ENCODE measurements at places on chromosomes 5 and 9. TPM values are rescaled to one million over a fixed set of nuclear protein-coding genes. Genes with fewer than 3 reads are reported as not detected.
A peak's percentile ranks its signal among the peaks of the same experiment; 100 is the strongest.

The PCDHA7 gene
- total RNA-seq: 1.3 TPM

The TRIM7 gene
- 5.4 TPM for total RNA-seq

The TAF11L5 gene
- total RNA-seq: not detected

The OBP2B gene
- total RNA-seq: 0.88 TPM

The OCLN gene
- 35.7 TPM for total RNA-seq

The TLX3 gene
- not detected for total RNA-seq

The SLC45A2 gene
- not detected for total RNA-seq

The GRXCR2 gene
- total RNA-seq: not detected

The HTR1A gene
- not detected for total RNA-seq

The SEMA6A gene
- total RNA-seq: 33.9 TPM

The FCHO2 gene
- total RNA-seq: 58.8 TPM

The PCDHB7 gene
- total RNA-seq: 2.3 TPM

The AGXT2 gene
- not detected for total RNA-seq

The AFAP1L1 gene
- 26.5 TPM for total RNA-seq

The SAXO1 gene
- 0.29 TPM for total RNA-seq

The MEIKIN gene
- total RNA-seq: not detected

The NEUROG1 gene
- total RNA-seq: not detected

GRCh38 chr9:109816490-109816889 is 36.5 kb downstream of the PALM2AKAP2 start:
- no peaks in the 10 kb centered on the region for H3K27me3 ChIP-seq
- peak overlapping the region; percentile 21 for H3K27ac ChIP-seq
- no peak overlapping the region for H3K4me3 ChIP-seq

- H3K4me1 ChIP-seq: no peaks in the 10 kb centered on the region
- H3K27ac ChIP-seq: no peak overlapping the region
- no peaks in the 10 kb centered on the region for H3K36me3 ChIP-seq
- no peak overlapping the region for H3K4me3 ChIP-seq
- DNase-seq: no peak
- no peaks in the 10 kb centered on the region for H3K27me3 ChIP-seq
Measured at GRCh38 chr5:143177263-143177983, 226.1 kb downstream of the NR3C1 start.

GRCh38 chr9:99192786-99193465 is 28.8 kb downstream of the ALG2 start:
- no peak overlapping the region for H3K27ac ChIP-seq
- DNase-seq: no peak
- H3K4me3 ChIP-seq: no peak overlapping the region
- no peaks in the 10 kb centered on the region for H3K27me3 ChIP-seq

GRCh38 chr5:180129291-180130190 is 58.0 kb upstream of the RNF130 start:
- H3K27me3 ChIP-seq: no peaks in the 10 kb centered on the region
- H3K4me3 ChIP-seq: no peak overlapping the region
- peak; percentile 10 for DNase-seq
- H3K36me3 ChIP-seq: no peaks in the 10 kb centered on the region

DNA sequence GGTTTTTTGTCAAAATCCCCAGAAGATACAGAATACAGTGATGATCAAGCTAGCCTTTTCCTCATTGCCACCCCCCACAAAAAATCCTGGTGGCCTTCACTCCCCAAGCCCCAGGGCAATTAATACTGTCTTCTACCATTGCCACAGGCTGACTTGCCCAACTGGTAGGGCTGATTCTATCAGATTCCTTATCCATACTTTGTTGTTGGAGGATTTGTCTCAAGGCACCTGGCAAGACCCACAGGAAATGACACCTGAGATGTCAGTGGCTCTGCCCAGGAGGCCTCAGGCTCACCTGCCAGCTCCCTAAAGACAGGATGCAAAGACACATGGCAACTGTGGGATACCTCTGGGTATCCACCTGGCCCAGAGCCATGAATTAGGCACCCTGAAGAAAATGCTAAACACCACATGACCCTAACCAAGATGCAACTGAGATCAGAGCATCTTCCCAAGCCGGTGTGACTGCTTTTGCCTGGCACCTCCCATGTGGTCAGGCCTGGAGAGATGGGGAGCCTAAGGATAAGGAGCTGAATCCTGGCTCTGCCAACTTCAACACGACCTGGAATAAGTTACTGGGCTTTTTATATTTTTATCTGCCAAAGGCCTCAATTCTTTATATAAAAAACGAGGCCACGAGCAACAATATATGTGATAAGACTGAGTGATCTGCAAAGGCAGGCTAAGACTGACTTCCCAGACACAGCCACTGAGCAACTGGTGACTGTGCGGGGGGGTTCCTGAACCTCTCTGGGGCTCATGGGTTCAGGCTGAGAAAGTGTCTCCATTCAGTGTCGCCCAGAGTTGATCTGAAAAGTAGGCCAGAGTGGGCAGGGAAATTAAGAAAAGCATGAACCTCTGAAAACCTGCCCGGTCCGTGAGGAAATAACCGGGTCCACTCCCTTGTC is 944 bp downstream of the ATOX1 start:
- peaks cover 8% of the 10 kb centered on the region for H3K4me1 ChIP-seq
- H3K27me3 ChIP-seq: no peaks in the 10 kb centered on the region
- peak; percentile 47 for DNase-seq
- peak overlapping the region; percentile 81 for H3K4me3 ChIP-seq
- peak overlapping the region; percentile 83 for H3K27ac ChIP-seq

GRCh38 chr9:133104718-133105460 is 16.2 kb downstream of the RALGDS start:
- H3K27ac ChIP-seq: no peak overlapping the region
- H3K4me1 ChIP-seq: no peaks in the 10 kb centered on the region
- no peak for DNase-seq
- no peak overlapping the region for H3K4me3 ChIP-seq

- no peaks in the 10 kb centered on the region for H3K4me1 ChIP-seq
- DNase-seq: no peak
- H3K27ac ChIP-seq: no peak overlapping the region
- H3K4me3 ChIP-seq: no peak overlapping the region
Measured at GRCh38 chr5:171840711-171841522, 55.3 kb downstream of the SMIM23 start.

- H3K4me3 ChIP-seq: no peak overlapping the region
- H3K4me1 ChIP-seq: no peaks in the 10 kb centered on the region
- no peak overlapping the region for H3K27ac ChIP-seq
- DNase-seq: no peak
Measured at GRCh38 chr9:91382298-91382697, 20.6 kb upstream of the AUH start.

DNA sequence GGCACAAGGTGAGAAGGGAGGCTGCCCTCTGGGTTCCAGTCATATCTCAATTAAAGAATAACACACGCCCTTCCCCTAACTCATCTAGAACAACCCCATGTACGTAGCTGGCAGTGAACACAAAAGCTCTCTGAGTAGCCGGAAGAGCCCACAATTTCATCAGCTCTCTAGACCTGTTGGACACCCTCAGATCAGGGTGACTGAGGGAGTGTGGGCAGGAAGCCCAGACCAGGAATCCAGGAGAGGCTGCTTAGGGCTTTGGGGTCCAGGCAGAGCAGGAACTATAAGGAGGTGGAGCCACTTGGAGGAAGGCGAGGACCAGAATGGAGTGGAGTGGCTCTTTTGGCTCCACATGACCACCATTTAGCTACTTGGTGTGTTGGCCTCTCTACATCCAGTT is 237.4 kb downstream of the NR3C1 start:
- no peak overlapping the region for H3K27ac ChIP-seq
- no peaks in the 10 kb centered on the region for H3K4me1 ChIP-seq
- no peaks in the 10 kb centered on the region for H3K36me3 ChIP-seq
- no peaks in the 10 kb centered on the region for H3K27me3 ChIP-seq
- no peak overlapping the region for H3K4me3 ChIP-seq

GRCh38 chr5:134968055-134968454 is 348 bp downstream of the CATSPER3 start:
- no peak for DNase-seq
- no peaks in the 10 kb centered on the region for H3K4me1 ChIP-seq
- H3K27me3 ChIP-seq: no peaks in the 10 kb centered on the region

GRCh38 chr9:128286440-128286839 is 10.4 kb downstream of the SWI5 start:
- no peaks in the 10 kb centered on the region for H3K27me3 ChIP-seq
- no peak for DNase-seq
- H3K36me3 ChIP-seq: no peaks in the 10 kb centered on the region
- H3K4me1 ChIP-seq: no peaks in the 10 kb centered on the region
- no peak overlapping the region for H3K4me3 ChIP-seq
- no peak overlapping the region for H3K27ac ChIP-seq

- H3K36me3 ChIP-seq: no peaks in the 10 kb centered on the region
- H3K4me1 ChIP-seq: peaks cover 27% of the 10 kb centered on the region
- peak; percentile 92 for DNase-seq
Measured at GRCh38 chr9:129334105-129334935, 156.3 kb upstream of the IER5L start.

GRCh38 chr9:133825555-133826218 is 87.5 kb upstream of the SARDH start:
- DNase-seq: no peak
- no peaks in the 10 kb centered on the region for H3K27me3 ChIP-seq
- no peaks in the 10 kb centered on the region for H3K4me1 ChIP-seq
- H3K4me3 ChIP-seq: no peak overlapping the region
- H3K27ac ChIP-seq: no peak overlapping the region
- no peaks in the 10 kb centered on the region for H3K36me3 ChIP-seq

- H3K4me1 ChIP-seq: no peaks in the 10 kb centered on the region
- no peaks in the 10 kb centered on the region for H3K27me3 ChIP-seq
- no peak for DNase-seq
- peak overlapping the region; percentile 56 for H3K27ac ChIP-seq
Measured at GRCh38 chr5:43422143-43422542, 10.0 kb upstream of the CCL28 start.

DNA sequence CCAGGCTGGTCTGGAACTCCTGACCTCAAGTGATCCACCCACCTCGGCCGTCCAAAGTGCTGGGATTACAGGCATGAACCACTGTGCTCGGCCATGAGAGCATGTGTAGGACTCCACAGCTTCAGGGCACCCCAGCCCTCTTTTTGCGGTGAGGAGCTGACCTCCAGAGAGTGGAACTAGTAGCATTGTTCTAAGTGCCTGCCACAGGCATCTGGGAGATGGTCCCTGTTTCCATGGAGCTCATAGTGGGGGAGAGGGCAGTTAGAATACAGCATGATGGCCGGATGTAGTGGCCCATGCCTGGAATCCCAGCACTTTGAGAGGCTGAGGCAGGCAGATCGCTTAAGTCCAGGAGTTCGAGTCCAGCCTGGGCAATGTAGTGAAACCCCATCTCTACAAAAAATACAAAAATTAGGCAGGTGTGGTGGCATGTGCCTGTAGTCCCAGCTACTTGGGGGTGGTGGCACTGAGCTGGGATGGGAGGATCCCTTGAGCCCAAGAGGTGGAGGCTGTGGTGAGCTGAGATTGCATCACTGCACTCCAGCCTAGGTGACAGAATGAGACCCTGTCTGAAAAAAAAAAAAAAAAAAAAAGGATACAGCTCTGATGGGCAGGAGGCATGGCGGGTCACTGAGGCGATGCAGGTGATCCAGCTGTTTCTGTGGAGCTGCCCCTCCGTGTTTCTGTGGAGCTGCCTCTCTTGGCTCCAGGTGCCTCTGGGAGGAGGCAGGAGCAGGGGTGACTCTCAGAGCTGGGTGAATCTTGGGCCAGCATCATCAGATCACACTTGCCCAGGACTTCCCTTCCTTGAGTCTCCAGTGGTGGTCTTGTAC is 4.2 kb downstream of the ASS1 start:
- H3K27ac ChIP-seq: no peak overlapping the region
- no peaks in the 10 kb centered on the region for H3K36me3 ChIP-seq
- H3K27me3 ChIP-seq: no peaks in the 10 kb centered on the region
- no peak for DNase-seq
- no peak overlapping the region for H3K4me3 ChIP-seq

- no peaks in the 10 kb centered on the region for H3K36me3 ChIP-seq
- no peak overlapping the region for H3K4me3 ChIP-seq
- H3K27me3 ChIP-seq: no peaks in the 10 kb centered on the region
- no peaks in the 10 kb centered on the region for H3K4me1 ChIP-seq
- H3K27ac ChIP-seq: no peak overlapping the region
Measured at GRCh38 chr5:53116597-53116996, 7.0 kb upstream of the MOCS2 start.

DNA sequence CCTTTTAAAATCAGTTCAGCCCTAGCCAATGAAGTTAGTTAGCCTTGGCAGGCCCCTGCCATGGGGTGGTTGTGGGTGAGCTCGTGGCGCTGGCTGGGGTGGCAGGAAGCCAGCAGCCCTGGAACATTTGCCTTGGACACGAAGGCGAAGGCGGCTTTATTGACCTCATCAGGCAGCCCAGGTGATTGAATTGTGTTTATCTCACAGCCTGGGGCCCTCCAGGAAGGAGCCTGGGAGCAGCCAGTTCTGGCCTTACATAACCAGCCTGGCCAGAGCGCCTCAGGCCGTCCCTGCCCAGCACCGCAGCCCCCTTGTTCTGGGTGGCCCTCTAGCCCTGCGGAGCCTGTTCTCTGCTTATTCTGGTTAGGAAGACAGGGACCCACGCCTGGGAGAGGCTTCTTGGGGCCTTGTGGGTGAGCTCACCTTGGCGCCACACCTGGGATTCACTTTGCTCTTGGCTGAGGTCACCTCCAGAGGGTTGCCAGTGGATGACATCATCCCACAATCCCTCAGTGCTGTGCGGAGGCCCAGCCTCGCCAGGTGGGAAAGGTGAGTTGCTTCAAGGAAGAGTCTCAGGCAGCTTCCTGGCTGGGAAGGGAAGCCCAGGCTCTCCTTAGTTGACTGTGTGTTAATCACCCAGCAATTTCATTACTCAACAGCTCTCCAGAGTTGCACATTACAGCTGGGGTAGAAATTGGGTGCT is 54.4 kb upstream of the RPL26L1 start:
- peak overlapping the region; percentile 98 for H3K27ac ChIP-seq
- no peaks in the 10 kb centered on the region for H3K27me3 ChIP-seq
- H3K4me3 ChIP-seq: no peak overlapping the region
- DNase-seq: peak; percentile 97
- H3K4me1 ChIP-seq: no peaks in the 10 kb centered on the region
- H3K36me3 ChIP-seq: no peaks in the 10 kb centered on the region

- no peaks in the 10 kb centered on the region for H3K36me3 ChIP-seq
- no peaks in the 10 kb centered on the region for H3K27me3 ChIP-seq
- H3K4me3 ChIP-seq: no peak overlapping the region
- H3K27ac ChIP-seq: peak overlapping the region; percentile 80
- no peaks in the 10 kb centered on the region for H3K4me1 ChIP-seq
- no peak for DNase-seq
Measured at GRCh38 chr9:134661791-134662142, 20.2 kb downstream of the COL5A1 start.

DNA sequence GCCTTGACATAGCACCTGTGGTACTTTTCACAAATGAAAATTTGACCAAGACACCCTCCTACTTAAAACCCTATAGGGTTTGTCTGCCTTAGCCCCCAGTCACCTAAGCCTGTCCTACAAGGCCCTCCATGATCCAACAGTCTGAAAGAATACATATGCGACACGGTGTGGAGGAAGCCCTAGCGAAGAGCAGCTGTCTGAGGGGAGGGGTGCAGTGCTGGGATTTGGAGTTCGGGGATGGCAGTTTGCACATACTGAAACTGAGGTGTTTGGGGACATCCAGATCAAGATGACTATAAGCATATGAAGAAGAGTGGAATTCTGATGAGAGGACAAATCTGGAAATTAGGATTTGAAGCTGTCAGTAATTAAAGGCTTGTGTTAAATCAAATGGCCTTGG is 7.2 kb upstream of the MYORG start:
- H3K4me3 ChIP-seq: no peak overlapping the region
- no peaks in the 10 kb centered on the region for H3K27me3 ChIP-seq
- no peak for DNase-seq
- H3K4me1 ChIP-seq: no peaks in the 10 kb centered on the region
- no peaks in the 10 kb centered on the region for H3K36me3 ChIP-seq
- H3K27ac ChIP-seq: no peak overlapping the region

- H3K36me3 ChIP-seq: no peaks in the 10 kb centered on the region
- no peak overlapping the region for H3K4me3 ChIP-seq
- DNase-seq: no peak
Measured at GRCh38 chr5:138370537-138370936, 18.1 kb downstream of the KDM3B start.
